ENCODE measurements at places on chromosomes 2 and 18. TPM values are rescaled to one million over a fixed set of nuclear protein-coding genes. Genes with fewer than 3 reads are reported as not detected.

DNA sequence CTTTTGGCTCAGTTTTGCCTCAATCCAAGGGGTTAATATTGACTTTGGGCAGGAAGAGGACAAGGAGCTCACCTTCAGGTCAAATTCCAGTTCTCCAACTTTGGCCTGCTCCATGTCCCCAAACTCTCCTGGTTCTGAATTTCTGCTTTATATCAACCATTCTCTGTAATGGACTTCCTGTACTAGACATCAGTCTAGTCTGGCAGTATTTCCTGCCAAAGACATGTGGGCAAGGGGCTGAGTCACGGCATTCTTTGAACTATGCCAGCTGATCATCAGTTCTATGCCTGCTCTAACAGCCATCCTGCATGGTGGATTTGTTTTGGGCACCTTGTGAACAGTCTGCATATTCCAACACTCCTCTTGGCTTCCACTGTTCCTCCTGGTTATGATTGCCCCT, 199.4 kb downstream of the ZEB2 start:
- peaks cover 6% of the 10 kb centered on the region for H3K4me1 ChIP-seq
- no peak for DNase-seq
- H3K36me3 ChIP-seq: no peaks in the 10 kb centered on the region
- no peak overlapping the region for H3K27ac ChIP-seq

Gene CPLX4
- total RNA-seq: 0.31 TPM

DNA sequence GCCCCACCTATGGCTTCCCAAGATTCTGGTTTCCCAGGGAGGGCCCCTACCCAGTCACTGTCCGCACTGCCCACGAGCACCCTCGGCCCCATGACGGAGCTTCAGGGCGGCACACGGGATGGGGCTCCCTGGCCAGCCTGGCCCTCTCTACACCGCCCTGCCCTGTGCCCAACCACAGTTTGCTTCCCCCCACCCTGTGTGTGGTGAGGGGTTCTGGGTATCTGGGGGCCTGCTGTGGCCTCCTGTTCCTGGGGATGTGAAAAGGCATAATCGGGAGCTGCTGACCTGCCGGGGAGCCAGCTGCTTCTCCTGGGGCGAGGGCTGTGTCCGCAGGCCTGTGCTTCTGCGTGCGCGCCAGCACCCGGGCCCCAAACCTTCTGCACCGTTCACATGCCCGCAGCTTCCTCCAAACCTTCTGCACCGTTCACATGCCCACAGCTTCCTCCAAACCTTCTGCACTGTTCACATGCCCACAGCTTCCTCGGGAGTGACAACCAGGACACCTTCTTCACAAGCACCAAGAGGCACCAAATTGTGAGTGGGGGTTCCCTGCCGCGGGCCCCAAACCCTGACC, 12.4 kb downstream of the ANO7 start:
- no peak overlapping the region for H3K4me3 ChIP-seq
- no peaks in the 10 kb centered on the region for H3K36me3 ChIP-seq
- no peak for DNase-seq
- H3K27me3 ChIP-seq: no peaks in the 10 kb centered on the region

GRCh38 chr2:70475266-70475665, 78.4 kb downstream of the TGFA start:
- H3K4me1 ChIP-seq: no peaks in the 10 kb centered on the region
- no peak for DNase-seq
- no peak overlapping the region for H3K27ac ChIP-seq

Gene NT5C1B
- not detected for total RNA-seq

Gene GALNT3
- total RNA-seq: 55.7 TPM

GRCh38 chr2:69464575-69464974, 27.3 kb upstream of the NFU1 start:
- H3K4me3 ChIP-seq: no peak overlapping the region
- no peaks in the 10 kb centered on the region for H3K4me1 ChIP-seq
- no peaks in the 10 kb centered on the region for H3K27me3 ChIP-seq
- DNase-seq: peak; percentile 6

Gene KCNJ13
- total RNA-seq: not detected

- no peaks in the 10 kb centered on the region for H3K27me3 ChIP-seq
- no peak overlapping the region for H3K4me3 ChIP-seq
- H3K4me1 ChIP-seq: no peaks in the 10 kb centered on the region
- H3K36me3 ChIP-seq: no peaks in the 10 kb centered on the region
Observed at GRCh38 chr2:231129216-231129615, 4.4 kb upstream of the HTR2B start.

DNA sequence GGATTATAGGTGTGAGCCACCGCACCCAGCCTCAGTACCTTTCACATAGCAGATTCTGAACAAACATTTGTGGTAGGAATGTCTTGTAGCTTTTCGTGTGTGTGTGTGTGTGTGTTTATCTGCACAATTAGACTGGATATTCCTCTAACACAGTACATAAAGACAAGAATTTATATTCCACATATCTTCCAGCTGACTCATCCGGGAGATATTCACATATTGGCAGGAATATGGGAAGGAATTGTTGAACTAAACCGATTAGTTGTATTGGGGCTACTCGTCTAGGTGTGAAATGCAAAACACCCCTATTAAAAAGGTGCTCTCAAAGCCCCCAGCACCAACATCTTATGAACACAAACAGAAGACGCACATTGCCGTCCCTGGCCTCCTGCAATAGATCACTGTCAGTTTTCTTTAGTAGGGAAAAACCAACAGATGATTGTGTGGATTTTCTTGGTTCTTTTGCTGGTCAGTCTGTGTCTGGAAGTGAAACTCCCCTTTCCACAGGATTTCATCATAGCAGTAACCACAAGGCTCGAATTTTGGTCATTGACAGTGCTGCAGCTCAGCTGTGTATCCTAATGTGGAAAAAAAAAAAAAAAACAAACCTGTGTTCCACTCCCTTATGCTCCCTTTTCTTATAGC, 208.5 kb upstream of the ACVR2A start:
- no peaks in the 10 kb centered on the region for H3K36me3 ChIP-seq
- DNase-seq: no peak
- peak overlapping the region; percentile 63 for H3K27ac ChIP-seq
- no peak overlapping the region for H3K4me3 ChIP-seq

Gene MYOM1
- 2.5 TPM for total RNA-seq

GRCh38 chr18:63046375-63046774, 273.2 kb downstream of the BCL2 start:
- H3K27ac ChIP-seq: no peak overlapping the region
- H3K4me3 ChIP-seq: no peak overlapping the region
- H3K36me3 ChIP-seq: no peaks in the 10 kb centered on the region
- no peaks in the 10 kb centered on the region for H3K4me1 ChIP-seq
- H3K27me3 ChIP-seq: no peaks in the 10 kb centered on the region

Gene WDPCP
- total RNA-seq: 9.7 TPM

GRCh38 chr2:62410015-62410453, 96.0 kb downstream of the TMEM17 start:
- H3K4me3 ChIP-seq: no peak overlapping the region
- peak overlapping the region; percentile 80 for H3K27ac ChIP-seq
- no peaks in the 10 kb centered on the region for H3K27me3 ChIP-seq
- H3K4me1 ChIP-seq: peaks cover 21% of the 10 kb centered on the region
- no peak for DNase-seq

DNA sequence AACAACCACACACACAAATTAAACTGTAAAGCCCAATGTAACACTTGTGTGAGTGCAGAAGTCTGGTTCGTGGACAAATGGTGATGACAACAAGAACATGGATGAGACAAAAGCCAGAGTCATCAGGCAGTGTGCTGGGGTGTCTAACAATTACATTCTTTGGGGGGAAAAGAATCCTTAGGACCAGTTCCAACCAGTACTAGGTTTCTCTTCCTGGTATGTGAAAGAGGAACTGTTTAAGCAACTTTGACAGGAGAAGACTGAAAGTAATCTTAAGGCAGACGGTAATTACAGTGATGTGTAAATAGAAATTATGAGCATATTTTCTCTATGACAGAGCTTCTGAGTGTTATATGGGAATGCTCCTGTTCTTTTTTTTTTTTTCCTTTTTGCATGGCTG, 133.4 kb downstream of the AFF3 start:
- H3K4me1 ChIP-seq: no peaks in the 10 kb centered on the region
- no peak overlapping the region for H3K4me3 ChIP-seq
- no peak overlapping the region for H3K27ac ChIP-seq
- no peaks in the 10 kb centered on the region for H3K36me3 ChIP-seq

Gene NAT8
- not detected for total RNA-seq

DNA sequence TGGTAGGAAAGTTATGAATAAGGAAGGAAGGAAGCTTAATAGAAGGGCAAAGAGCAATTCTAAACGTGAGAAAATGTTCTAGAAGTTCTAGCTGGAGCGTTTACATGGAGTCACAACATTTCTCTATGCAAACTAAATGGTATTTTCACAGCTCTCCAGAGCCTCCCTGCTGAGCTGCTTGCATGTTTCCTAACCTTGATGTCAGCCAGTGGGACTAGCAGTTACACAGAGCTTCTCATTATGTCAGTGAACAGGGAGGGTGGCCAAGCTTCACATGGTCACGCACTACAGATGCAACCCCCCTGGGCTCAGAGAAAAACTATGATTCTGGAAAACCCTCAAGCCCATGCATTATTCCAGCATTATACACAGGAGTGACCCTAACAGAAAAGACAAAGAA, 153.4 kb upstream of the CCDC150 start:
- H3K4me1 ChIP-seq: no peaks in the 10 kb centered on the region
- no peak overlapping the region for H3K4me3 ChIP-seq
- H3K27ac ChIP-seq: no peak overlapping the region
- no peaks in the 10 kb centered on the region for H3K27me3 ChIP-seq
- H3K36me3 ChIP-seq: no peaks in the 10 kb centered on the region

GRCh38 chr18:59140302-59140885, 710 bp downstream of the SEC11C start:
- H3K4me3 ChIP-seq: peak overlapping the region; percentile 89
- peak overlapping the region; percentile 92 for H3K27ac ChIP-seq
- H3K4me1 ChIP-seq: peaks cover 10% of the 10 kb centered on the region
- no peaks in the 10 kb centered on the region for H3K36me3 ChIP-seq

Gene SLC19A3
- 0.59 TPM for total RNA-seq

DNA sequence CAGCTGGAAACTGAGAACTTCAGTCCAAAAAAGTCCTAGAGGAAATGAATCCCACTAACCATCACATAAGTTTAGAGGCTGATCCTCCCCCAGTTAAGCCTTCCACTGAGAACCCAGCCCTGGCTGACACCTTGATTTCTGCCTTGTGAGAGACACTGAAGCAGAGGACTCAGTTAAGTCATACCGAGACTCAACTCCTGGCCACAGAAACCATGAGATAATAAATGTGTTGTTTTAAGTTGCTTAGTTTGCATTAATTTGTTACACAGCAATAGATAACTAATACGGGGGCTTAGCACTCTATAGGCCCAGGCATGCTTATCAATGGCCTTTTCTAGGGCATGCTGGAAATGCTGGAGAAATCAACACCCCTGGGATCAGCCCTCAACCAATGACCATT, 3.4 kb upstream of the ADD2 start:
- H3K27ac ChIP-seq: no peak overlapping the region
- H3K27me3 ChIP-seq: peaks cover 10% of the 10 kb centered on the region
- DNase-seq: no peak

DNA sequence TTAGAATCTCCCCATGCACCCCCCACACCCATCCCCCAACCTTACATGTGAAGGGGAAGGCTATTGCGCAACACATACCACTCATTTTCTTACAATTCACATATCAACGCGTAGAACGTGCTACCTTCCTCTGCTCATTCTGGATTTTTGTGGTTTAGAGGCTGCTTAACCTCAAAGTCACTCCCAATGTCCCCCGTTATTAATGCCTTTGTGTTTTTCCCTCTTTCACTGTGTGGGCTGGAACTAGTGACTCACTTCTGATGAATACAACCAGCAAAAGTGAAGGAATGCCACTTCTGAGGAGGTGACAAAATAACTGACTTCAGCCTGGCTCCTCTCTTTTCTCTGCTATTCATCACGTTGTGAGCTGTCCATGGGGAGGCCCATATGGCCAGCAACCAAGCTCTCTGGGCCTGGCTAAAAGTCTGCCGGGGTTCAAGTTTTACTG, 342.5 kb upstream of the NXPH2 start:
- no peak for DNase-seq
- no peaks in the 10 kb centered on the region for H3K4me1 ChIP-seq
- H3K27ac ChIP-seq: no peak overlapping the region
- no peaks in the 10 kb centered on the region for H3K36me3 ChIP-seq
- H3K27me3 ChIP-seq: no peaks in the 10 kb centered on the region
- no peak overlapping the region for H3K4me3 ChIP-seq

- H3K27me3 ChIP-seq: no peaks in the 10 kb centered on the region
- H3K4me3 ChIP-seq: no peak overlapping the region
- no peak overlapping the region for H3K27ac ChIP-seq
- no peaks in the 10 kb centered on the region for H3K36me3 ChIP-seq
- H3K4me1 ChIP-seq: peaks cover 43% of the 10 kb centered on the region
Observed at GRCh38 chr2:24513281-24514071, 22.4 kb downstream of the NCOA1 start.

Gene SERPINB10
- total RNA-seq: 1.4 TPM

GRCh38 chr2:158600155-158600802, 143.5 kb downstream of the PKP4 start:
- no peaks in the 10 kb centered on the region for H3K27me3 ChIP-seq
- H3K4me3 ChIP-seq: no peak overlapping the region
- H3K27ac ChIP-seq: peak overlapping the region; percentile 12
- no peak for DNase-seq
- H3K36me3 ChIP-seq: no peaks in the 10 kb centered on the region

Gene RAB17
- 9.4 TPM for total RNA-seq

DNA sequence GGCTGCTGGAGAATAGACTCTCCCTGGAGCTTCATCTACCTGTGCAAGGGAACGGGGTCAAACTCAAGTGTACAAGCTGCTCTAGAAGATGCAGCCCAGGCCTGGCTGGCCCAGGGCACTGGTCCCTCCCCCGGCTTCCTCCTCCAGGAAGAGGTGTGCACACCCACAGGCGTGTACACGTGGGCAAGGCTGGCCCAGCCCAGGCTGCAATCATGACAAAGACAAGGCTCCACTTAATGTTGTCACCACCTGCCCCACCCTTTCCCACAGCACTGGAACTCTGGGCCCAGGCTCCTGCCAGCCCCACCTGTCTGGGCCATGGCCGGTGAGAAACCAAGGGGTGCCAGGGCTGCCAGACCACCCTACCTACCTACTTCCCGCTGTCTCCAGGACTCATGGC, 29.6 kb upstream of the ALPP start:
- peaks cover 11% of the 10 kb centered on the region for H3K4me1 ChIP-seq
- no peaks in the 10 kb centered on the region for H3K36me3 ChIP-seq
- DNase-seq: no peak
- no peak overlapping the region for H3K27ac ChIP-seq
- no peak overlapping the region for H3K4me3 ChIP-seq
- peaks cover 26% of the 10 kb centered on the region for H3K27me3 ChIP-seq

DNA sequence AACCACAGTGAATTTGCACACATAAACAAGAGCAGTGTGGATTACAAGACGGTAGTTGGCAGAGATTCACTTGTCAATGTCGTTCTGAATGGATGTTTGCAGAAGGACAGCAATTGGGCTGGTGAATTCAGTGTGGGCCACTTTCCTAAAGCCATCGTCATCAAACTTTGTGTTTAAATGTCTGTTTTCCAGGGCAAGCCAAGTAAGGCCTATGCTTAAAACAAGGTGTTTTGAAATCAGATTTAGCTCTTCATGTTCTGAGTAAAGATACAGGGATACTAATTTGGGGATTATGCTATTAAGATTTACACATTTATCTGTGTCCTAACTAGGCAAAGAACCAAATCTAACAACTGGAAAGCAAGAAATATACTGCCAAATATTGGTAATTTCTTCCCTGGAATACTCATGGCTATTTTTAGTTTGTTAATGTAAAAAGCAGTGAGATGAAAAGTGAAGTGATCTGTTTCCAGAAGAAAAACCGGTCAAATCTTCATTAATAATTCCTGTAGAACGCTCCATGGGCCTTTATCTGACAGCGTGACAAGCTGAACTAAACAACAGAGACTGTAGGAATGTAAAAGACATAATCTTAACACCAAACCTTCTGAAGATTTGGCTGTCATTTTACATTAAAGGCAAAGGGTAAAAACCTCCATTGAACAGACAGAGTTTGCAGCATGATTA, 175.7 kb downstream of the ICOS start:
- H3K27me3 ChIP-seq: no peaks in the 10 kb centered on the region
- no peak overlapping the region for H3K4me3 ChIP-seq
- H3K4me1 ChIP-seq: peaks cover 4% of the 10 kb centered on the region
- H3K36me3 ChIP-seq: no peaks in the 10 kb centered on the region
- no peak for DNase-seq

Measured in esophagus squamous epithelium (tissue), 5 donors.